Lower leg skin (tissue), 4 donors: ENCODE measurements at places on chromosomes 2 and 18. TPM values are rescaled to one million over a fixed set of nuclear protein-coding genes. Genes with fewer than 3 reads are reported as not detected.

DNA sequence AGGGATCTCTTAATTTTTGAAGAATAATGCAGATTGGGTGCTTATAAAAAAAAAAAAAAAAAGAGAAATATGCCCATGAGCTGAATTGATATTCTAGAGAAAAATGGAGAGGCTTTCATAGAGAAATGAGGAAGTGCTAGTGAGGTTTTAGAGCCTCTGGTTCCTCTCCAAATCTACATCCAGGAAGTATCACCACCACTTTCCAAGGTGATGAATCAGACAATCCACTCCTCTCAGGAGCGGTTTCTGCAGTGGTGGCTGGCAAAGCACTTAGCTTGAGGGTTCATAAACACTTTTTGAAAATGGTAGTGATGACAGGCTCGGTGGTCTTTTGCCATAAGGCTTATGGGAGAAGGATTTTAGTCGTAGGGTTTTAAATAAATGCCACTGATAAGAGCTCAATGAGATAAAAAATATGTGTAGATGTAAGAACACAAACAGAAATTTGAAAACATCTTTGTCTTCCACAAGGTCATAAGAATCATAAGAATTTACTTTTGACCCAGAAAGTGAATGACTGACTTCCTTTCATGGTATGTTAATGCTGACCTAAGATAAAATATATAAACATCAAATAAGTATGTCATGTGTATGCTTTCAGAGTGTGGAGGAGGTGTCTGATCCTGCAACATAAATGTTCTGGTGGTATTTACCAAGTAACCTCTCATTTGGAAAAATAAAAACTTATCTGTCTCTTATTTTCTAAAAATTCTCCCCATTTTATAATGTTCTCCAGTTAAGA is 42.1 kb upstream of the DSG1 start:
- DNase-seq, result peak; percentile 26

- peak; percentile 92 for DNase-seq
These were observed 498 bp downstream of the TGOLN2 start for GRCh38 chr2:85327160-85327821.

- no peak for DNase-seq
These were observed 108.6 kb downstream of the COMMD1 start for GRCh38 chr2:62014102-62014501.

GRCh38 chr2:239397931-239398471 is 2.8 kb downstream of the HDAC4 start:
- DNase-seq, result no peak

DNA sequence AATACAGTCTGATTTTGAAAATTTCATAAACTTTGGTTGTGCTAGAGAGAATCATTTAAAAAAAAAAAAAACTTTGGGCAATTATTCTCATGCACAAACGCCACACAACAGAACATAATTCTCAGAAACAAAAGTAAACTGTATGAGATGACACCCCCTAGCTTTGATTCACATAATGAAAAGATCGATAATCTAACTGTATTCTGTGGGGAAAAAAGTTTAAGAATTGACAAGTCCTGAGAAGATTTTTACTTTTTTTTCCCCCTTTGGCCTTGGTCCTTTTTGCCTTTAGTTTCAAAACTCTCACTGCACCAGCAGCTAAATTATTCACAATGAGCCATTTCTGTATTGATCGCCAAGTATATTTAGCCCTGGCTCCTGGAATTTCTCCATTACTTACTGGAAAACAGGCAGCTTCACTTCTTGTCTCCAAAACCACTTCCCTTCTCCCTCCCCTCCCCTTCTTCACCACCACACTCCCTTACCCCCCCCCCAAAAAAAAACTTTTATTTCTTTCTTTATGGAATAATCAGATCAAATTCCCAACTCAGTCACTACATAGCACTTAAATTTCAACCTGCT is 2.0 kb downstream of the IKZF2 start:
- DNase-seq, result no peak

- DNase-seq, result no peak
These were observed 139.9 kb downstream of the THADA start for GRCh38 chr2:43455731-43456642.

GRCh38 chr2:227939271-227940027 is 68.0 kb downstream of the DAW1 start:
- no peak for DNase-seq

DNA sequence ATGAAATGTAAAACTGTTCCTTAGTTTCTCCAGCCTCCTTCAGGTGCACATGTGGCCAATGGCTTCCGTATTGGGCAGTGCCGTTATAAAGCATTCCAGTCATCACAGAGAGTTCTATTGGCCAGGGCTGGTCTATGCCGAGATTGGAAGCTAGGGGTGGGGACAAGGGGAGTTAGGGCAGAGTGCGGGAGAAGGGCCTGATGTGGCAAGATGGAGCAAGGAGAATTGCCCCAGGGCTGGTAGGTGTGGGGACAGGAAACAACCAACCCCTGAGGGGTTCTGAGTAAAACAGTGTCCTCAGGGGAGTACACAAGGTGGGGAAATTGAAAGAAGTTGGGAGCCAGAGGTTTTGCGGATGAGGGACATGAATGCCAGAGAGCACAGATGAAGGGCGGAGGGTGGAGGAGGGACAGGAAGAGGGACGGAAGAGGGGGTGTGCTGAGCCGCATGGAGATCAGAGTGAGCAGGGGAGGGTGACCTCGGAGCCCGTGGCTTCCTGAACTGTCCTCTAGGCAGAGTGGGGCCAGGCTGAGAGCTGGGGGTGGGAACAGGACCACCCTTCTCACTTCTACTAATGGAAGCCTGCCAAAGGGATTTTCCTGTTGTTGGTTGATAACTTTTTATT is 9.1 kb upstream of the ATP6V1C2 start:
- no peak for DNase-seq

LRRTM1 gene
- total RNA-seq, result not detected

OR6B2 gene
- not detected for total RNA-seq

PRSS56 gene
- total RNA-seq, result not detected

ANKRD62 gene
- not detected for total RNA-seq

SH3YL1 gene
- 124 TPM for total RNA-seq

ABCB11 gene
- 0.49 TPM for total RNA-seq
